ENCODE measurements at places on chromosomes 6 and 20.
A peak's percentile ranks its signal among the peaks of the same experiment; 100 is the strongest.

DNA sequence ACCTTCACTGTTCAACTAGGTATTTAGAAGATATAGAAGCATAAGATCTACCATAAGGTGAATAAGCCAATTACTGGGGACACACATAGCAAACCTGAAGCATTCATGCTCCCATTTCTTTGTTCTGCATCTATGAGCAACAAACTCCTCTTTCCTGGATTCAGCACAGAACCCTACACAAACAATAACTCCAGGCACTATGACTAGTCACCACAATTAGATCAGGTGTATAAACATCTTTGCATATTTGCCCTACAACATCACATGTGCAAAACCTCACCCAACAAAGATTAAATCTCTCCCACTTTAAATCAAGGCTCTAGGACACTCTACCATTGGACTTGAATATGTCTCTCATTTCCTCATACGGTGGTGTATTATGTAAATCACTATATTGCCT is 652.3 kb downstream of the EPHA7 start:
- peak; percentile 68 for DNase-seq

DNA sequence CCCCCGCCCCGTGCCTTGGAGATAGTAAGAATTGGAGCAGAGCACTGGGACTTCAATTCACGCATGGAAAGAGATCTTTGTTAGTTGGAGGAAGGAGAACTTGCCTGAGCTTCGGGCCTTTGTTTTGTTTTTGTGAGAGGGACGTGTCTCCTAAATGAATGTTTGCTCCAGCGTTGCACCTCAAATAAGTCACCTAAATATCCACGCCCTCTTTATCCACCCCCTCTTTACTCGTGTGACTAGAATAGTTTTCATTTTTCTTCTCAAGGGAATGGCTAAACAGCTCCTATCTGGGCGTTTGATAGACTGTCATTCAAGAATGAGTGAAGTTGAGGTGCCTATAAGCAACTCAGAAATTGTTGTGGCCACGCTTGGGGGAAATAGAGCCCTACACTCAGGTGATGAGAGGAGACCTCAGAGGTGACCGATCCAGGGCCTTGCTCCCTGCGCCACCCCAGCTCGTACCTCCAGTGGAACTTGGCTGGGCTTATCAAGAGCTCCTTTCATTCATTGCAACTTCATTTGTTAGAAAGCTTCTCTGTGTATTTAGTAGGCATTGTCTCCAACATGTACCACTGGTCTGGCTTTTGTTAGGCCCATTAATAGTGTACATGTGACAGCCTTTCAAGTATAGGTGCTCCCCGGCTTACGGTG is 861 bp downstream of the PCMTD2 start:
- peak; percentile 19 for DNase-seq

DNA sequence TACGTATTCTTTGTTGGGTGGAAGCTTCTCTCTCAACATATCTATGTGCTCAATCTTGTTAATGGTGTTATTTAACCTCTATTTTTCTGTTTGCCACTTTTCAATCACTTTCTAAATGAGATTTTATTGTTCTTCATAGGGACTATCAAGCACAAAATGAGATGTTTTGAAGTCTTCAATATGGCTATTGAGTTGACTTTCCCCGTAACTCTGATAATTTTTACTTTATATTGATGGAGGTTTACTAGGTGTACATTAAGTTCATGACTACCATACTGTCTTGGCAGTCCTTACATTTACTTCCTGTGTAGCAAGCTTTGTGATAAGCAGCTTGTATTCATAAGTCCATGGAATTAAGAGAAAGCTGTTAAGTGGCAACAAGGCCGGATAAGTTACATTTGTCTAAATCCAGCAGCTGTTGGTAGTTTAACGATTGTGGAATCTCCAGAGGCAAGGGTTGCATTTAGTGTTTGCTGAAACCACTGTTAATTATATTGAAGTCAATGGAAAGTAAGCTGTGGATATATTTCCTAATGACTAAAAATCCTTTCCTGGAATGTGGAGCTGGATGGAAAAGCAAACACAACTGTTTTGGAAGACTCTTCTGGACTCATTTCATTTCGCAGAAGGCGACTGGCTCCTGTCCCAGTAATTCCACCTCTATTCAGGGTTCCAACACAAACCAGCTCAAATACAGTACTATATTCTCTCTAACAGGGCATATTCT is 57.3 kb upstream of the SMIM29 start:
- no peak for DNase-seq

- peak; percentile 13 for DNase-seq
Measured at GRCh38 chr6:39430871-39431523, 108.5 kb upstream of the KCNK16 start.

GRCh38 chr6:147947521-147947920 is 395.1 kb upstream of the SASH1 start:
- DNase-seq = peak; percentile 23

DNA sequence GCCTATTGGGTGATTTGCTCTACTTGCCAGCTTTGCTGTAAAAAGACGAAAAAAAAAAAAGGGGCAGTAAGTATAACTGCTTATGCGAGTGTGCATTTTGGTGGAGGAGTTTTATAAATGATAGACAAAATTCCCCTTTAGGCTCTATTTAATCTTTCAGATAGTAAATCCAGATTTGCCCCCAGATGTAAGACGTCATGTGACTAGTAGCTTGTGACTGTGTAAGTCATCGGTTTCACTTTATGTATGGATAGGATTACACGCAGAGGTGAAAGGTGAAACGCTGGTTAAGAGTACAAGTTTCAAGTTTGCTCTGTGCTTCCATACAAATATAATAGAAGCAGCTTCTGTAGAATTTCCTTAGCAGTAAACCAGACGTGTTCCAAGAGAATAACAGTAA is 7.9 kb downstream of the RAB32 start:
- no peak for DNase-seq

DNA sequence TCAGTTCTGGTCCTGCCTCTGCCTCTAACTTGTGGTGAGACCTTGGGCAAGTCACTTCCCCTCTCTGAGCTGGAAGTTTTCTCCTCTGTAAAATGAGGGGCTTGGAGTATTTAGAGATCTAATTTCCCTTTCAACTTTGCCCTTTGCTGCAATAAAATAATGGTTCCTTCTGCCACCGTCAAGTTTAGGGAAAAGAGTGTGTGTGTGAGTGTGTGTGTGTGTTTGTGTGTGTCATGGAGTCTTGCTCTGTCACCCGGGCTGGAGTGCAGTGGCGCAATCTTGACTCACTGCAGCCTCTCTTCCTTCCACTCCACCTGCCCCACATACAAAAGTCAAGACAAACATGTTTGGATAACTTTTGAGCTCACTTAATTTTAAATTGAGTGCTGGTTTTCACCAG is 39.2 kb upstream of the PIM1 start:
- peak; percentile 72 for DNase-seq

DNA sequence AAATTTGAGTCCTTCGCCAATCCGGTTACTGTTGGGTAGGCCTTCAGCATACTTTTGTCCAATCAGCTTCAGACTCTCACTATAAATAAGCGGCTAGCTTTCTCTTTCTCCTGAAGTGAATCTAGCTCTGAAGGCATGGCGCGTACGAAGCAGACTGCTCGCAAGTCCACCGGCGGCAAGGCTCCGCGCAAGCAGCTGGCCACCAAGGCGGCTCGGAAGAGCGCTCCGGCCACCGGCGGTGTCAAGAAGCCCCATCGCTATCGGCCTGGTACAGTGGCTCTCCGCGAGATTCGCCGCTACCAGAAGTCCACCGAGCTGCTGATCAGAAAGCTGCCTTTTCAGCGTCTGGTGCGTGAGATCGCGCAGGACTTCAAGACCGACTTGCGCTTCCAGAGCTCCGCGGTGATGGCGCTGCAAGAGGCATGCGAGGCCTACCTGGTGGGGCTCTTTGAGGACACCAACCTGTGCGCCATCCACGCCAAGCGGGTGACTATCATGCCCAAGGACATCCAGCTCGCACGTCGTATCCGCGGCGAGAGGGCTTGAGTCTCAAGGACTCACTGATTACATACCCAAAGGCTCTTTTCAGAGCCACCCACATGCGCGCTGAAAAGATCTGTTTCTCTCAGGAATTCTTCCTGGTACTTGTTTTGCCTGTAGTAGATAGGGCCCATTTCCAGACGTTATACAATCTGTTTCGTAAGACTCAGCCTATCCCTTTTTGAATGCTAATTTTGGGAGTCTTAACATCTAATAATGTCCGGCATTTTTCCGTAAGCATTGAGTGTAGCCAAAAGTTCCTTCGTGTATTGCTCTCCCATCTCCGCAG is 102.0 kb downstream of the OR2B2 start:
- DNase-seq = peak; percentile 96

DNA sequence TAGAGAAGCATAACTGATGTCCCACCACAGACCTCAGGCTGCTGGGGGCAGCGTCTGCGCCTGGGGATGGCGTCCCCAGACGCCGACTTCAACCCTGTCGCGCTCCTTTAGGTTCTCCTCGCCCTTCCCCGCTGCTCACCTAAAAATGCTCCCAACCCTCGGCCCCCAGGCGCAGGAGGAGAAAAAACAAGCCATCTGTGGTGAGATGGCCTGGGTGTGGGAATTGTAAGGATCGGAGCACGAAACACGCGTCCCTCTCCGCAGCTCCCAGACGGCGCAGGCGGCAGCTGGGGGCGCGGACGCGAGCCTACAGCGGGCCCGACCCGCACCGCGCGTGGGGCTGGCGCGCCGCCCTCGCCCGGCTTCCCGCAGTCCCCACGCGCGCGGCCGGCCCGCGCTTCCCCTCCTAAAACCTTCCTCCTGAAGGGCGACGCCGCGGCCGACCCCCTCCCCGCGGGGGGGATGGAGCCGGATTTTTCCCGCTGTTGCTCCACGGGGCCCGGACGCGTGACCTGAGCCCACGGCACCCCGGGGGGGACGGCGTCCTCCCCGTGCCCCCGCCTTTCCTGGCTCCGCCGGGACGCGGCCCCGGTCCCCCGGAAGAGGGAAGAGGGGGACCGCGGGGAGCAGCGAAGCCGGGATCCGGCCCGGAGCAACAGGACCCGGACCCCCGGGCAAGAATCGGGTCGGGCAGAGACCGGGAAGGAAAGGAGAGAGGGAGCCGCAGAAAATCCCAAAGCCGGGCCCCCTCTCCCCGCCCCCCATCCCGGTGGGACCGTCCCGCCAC is 611 bp downstream of the EPB41L2 start:
- DNase-seq = no peak

- peak; percentile 10 for DNase-seq
Measured at GRCh38 chr6:88899569-88900316, 63.7 kb downstream of the RNGTT start.

DNA sequence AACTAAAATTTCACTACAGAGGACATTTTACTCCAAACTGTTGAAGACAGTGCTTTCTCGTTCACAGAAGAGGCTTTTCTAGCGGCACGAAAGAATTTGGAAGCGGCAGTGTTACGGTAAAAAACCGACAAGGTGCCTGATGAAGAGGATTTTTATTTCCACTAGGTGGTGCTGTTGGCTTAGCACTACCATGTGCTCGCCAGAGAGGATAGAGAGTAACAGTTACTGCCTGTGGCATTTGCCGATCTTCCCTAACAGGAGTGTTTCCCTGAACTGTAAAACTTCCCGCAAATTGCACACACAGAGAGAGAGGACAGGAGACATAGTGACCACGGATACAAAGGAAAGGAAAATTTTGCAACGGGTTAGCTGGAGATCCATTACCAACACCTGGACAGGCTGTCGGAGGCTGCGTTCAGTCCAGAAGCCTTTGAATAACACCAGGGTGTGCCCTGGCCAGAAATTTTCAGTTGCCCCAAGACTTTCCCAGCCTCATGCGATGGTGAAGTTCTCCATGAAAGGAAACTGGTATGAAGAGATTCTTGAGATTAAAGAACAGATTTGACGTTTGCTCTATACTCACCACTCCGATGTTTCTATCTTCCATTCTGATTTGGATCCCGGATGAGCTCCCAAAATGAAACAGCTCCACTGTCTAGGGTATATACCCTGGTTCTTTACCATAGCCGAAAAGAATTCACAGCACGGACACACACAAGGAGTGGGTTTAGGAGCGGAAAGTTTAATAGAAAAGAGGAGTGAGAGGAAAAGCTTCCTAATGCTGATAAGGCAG is 48.1 kb downstream of the HLA-DPB1 start:
- peak; percentile 33 for DNase-seq

DNA sequence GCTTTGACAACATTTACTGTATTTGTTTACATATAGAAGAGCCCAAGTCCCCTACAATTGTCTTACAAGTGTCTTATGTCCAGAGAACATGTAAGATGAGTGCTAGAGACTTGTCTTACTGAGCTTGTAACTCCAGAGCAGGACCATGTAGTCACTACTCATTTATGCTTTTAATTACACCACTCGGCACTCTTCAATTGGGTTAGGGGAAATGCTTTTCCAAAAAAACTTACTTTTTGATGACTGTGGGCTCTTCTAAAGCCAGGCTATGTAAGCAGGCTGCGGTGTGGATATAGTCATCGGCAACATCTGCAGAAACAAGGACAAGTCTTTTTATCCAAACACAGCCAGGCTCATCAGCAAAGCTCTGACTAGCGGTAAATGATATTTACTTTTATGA is 18.7 kb downstream of the SNX5 start:
- DNase-seq = no peak

- no peak for DNase-seq
Measured at GRCh38 chr20:40744818-40745175, 55.8 kb upstream of the MAFB start.

DNA sequence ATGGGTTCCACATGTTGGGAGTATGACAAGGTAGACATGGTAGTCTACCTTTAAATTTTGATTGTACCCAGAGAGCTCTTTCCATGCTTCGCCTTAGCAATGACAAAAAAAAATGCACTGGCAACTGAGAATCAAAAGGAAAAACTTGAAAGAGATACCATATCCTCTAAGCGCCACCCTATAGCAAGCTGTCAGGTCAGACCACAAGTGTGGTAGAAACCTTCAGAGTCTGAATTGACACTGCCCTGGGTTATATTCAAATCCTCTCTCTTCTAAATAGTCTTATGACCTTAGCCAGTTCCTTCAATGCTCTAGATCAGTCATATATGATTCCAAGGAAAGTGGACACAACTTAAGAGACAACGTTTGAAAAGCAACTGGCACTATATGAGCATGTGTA is 45.6 kb upstream of the SMLR1 start:
- no peak for DNase-seq

DNA sequence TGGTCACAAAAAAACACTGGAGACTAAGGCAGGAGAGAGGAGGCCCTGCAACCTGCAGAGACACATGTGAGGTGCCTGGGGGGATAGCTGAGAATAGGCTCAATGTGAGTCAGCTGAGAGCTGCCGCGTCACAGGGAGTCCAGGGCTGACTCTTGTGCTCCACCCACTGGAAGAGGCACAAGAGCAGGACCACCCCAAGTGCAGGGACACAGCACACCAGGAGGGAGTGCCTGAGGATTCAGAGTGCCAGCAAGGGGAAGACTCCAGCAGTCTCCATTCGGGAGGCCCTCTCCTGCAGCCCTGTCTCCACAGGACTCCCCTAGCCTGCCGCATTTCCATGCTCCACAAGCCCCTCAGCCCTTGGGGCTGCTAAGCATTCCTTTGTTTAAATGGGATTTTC is 105.5 kb downstream of the HUS1B start:
- DNase-seq = peak; percentile 79

- DNase-seq = no peak
Measured at GRCh38 chr20:57951549-57951948, 241.7 kb upstream of the PMEPA1 start.

- DNase-seq = no peak
Measured at GRCh38 chr6:79170431-79170830, 64.1 kb downstream of the HMGN3 start.

Data from bronchial epithelial cell (primary cell).